Stimulated activated CD8-positive, alpha-beta memory T cell treated with anti-CD3 and anti-CD28 coated beads, Interleukin-4, amount 100 ng/mL, for 24 hours (primary cell): ENCODE measurements at places on chromosomes 1 and 21.

DNA sequence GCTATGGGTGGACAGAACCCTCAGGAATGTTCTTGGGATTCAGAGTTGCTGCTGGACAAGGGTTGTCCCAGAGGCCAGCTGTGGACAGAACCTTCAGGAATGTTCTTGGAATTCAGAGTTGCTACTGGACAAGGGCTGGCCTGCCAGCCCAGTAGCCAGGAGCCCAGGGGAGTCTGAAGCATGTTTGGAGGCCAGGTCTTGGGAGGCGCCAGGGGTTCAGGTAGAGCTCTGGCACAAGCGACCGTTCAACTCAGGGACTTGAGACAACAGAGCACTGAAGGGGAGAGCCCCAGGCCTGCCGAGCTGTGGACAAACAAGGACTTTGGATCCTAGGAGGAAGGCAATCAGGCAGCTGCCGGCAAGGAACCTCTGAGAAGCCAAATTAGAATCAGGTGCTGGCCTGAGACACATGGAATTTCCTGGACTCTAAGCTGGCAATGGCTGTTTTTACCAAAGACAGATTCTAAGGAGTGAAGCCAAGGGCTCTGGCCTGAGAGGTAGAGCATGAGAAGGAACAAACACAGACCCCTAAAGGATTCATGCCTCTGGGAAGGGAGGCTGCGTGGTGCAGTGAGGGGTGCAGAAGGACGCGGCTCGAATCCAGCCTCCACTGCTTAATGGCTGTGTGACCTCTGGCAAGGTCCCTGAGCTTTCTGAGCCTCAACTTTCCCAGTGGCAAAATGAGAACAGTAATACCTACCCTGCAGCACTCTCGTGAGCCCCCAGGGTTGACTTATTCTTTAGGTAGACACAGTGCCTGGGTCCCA is 13.4 kb downstream of the PLA2G5 start:
- DNase-seq = no peak

DNA sequence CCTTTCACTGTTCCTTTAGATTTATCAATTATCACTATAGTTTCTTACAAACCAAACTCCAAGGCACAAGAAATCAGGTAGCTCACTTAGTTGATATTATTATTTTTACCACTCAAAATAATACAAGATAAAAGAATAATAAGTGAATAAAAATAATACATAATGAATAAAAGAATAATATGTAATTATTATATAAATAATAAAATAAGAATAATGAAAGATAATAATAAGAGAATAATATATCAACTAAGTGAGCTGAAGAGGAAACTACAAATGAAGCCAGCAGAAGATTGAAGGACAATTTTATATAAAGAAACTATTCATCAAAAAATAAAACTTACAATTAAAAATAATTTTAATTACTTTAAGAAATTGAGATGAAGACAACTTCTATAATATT is 90.6 kb downstream of the LRRIQ3 start:
- DNase-seq = no peak

DNA sequence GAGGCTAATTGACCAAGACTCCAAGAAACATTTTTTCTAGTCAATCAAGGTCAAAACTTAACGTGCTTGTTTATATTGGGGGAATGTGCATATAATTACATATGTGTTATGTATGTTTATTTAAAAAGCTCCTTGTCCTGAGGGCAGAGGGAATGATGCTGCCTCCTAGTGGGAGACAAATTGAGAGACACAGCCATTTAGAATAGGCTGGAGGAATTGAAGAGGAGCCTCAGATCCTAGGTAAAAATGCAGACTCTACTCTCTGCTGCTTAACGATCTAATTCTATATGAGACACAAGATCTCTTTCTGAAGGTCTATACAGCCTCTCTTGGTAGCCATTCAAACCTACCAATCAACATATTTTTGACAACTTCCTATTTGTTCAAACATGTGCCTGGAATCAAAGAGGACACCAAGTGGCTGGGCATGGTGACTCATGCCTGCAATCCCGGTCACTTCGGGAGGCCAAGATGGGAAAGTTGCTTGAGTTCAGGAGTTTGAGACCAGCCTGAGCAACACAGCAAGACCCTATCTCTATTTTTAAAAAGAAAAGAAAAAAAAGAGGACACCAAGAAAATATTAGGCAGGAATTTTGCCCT is 136.6 kb upstream of the ZNF648 start:
- DNase-seq = no peak

DNA sequence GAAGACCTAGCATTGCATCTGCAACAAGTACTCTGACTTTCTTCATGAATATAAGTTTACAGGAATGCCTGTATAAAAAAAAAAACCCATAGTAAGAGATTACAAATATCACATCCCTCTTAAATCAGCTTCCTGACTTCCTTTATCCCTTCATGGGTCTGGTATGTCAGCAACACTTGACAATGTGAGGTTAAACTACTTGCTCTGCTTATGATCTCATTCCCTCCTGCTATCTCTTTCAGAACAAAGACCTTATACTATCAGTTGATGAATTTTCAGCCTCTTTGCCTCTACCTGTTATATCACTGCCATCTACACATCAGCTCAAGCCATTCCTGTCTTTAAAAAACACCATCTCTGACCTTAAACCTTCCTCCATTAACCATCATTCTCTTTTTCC is 130.9 kb upstream of the SAMSN1 start:
- no peak for DNase-seq

DNA sequence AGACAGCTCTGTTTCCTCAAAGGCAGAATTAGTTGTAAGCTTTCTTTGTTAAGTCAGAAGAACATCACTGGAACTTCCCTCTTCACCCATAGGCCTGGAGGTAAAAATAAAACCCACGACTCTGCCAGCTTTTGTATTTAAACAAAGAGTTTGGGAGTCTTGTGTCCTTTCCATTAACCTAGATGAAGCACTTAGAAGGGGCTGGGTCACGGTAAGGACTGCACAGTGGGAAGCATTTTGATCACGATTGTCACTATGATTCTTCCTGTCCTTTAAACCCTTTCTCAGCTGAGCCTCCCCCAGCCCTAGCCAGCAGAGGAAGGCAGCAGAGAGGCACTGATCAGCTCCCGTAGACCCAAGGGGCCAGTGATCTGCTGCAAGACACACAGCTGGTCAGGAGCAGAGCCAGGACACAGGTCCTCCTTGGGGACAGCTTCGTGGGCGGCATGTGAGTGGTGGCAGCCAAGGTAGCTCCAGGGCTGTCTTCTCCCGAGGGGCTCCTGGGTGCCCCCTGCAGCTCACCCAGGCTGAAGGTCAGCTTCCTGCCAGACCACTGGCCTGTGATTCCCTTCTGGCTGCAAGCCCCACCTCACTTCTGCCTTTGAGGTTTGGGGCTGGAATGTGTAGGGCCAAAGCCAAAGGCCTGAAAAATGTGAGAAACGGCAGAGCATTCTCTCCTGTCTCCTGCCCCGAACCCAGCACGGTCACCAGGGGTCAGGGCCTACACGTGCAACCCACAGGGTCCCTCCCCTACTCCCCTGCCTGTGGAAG is 4.0 kb upstream of the LAPTM5 start:
- no peak for DNase-seq

DNA sequence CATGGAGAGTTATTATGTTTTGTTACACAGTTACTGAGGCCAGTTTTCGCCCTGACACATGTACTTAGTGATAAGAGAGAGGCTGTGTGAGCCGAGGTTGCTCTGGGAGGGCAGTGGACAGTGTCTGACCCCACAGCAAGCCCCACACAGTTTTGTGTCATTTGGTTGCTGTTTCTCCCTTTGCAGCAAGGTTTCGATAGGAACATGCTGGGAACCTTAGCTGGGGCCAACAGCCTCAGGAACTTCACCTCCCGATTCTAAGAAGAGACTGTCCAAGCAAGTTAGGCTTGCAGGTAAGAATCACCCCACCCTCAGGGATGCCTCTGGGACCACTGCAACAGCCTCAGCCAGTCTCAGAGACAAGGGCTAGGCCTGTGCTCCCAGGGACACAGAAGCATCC is 45.3 kb downstream of the PKP1 start:
- no peak for DNase-seq

GRCh38 chr1:7266561-7266960 is 481.3 kb downstream of the CAMTA1 start:
- no peak for DNase-seq

DNA sequence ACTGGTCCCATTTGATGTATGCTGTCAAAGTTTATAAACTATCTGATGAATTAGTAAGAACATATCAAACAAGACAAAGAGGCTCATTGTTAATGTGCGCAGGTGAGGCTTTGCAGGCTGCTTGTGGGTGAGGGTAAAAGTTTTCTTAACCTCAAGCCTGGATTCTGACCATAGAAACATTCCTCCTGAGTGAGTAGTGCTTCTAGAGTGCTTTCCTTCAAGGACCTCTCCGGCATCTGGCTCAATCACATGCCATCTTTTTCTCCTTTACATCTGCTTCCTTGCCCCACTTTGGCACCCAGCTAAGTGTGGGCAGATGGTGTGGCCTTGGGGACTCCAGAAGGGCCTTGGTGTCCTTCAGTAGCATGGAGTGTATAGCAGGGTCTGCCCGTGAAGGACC is 104.0 kb downstream of the ROR1 start:
- no peak for DNase-seq

GRCh38 chr1:204584699-204585372 is 68.6 kb downstream of the MDM4 start:
- no peak for DNase-seq

GRCh38 chr1:234555390-234556024 is 54.5 kb downstream of the IRF2BP2 start:
- no peak for DNase-seq

GRCh38 chr1:41192456-41193178 is 49.5 kb downstream of the SCMH1 start:
- no peak for DNase-seq

DNA sequence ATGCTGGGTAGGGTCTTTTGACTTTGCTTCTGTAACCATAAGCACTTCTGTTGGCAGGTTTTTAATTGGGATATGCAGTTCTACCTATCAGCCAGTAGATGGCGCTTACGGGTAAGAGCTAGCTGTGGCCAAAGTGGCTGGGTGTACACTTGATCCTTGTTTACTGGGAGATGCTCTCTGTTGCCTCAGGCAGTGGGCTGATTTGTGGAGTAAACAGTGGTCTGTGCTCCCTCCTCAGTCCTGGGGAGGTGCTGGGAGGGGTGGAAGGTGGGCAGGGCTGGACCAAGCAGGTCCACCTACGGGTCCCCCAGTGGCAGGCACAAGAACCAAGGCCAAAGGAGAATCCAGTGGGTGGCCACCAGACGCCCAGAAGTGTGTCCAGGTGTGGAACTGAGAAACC is 43.4 kb downstream of the RALGPS2 start:
- no peak for DNase-seq

GRCh38 chr1:214843281-214843680 is 239.3 kb upstream of the KCNK2 start:
- DNase-seq = no peak

GRCh38 chr1:154326546-154327465 is 1.5 kb downstream of the ATP8B2 start:
- DNase-seq = no peak

DNA sequence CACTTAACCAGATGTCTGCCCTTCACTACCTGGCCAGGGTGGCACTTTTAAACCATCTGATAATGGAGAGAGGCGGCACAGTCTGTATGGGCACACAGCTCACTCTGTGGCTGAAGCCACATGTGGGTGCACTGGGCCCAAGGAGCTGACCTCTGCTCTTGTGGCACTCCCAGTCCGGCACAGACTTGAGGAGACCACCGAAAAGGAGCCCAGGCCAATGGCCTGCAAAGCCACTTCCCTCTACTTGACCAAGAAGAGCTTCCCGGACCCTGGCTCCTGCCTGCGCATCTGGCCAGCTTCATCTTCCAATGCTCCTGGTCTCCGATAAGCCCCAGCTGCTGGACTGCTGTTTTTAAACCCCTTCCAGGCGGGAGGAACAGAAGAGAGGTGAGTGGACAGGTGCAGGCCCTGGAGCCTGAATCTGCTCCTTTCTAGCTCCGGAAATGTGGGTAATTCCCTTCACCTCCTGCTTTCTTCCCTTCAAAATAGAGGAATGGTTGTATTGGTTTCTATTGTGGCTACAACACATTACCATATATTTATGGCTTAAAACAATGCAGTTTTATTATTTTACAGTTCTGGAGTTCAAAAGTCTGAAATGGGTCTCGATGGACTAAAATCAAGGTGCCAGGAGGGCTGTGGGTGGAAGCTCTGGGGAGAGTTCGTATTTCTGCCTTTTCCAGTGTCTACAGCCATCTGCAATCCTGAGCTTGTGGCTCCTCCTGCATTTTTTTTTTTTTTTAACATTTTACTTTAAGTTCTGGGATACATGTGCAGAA is 11.6 kb downstream of the GNG4 start:
- DNase-seq = no peak

DNA sequence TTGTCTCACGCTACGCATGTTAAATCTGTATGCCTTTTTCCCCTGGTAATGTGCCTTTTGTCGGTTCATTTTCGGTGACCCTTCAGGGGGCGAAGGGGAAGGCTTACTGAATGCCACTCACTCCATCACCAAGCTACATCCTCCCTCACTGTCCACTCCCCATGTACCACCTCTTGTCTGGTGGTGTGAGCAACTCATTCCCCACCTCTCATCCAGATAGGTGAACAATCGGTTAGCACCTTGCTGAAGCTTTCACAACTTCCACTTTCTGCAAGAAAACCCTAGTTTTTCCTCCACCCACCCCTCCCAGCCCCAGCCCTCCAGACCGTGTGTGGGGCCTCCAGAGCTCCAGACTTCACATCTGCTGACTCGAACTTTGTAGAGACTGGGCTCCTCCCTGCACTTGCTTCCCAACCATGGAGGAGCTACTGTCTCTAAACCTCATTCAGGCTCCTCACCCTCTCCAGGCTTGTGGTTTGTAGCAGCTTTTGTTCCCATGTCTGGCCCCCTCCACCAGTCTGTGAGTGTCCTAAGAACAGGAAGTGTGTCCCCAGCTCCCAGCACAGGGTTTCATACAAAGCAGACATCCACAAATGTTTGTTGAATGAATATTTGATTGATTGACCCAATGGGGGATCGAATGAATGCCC is 48.4 kb upstream of the RUNX3 start:
- DNase-seq = no peak

DNA sequence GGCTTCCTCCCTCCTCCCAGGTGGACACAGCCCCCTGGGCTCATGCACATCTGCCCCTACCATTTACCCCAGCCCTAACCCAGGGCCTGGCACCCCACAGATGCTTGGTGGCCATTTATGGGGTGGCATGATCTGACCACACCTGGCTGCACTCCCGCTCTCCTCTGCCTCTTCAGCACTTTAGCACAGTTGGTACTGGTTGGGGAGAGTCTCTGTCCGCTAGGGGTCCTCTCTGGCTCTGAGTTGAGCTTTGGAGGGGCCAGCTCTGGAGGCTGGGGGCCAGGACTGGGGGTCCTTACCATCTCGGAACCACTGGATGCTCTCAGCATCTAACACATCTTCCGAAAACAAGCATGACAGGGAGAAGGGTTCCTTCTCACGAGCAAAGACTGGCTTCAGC is 17.4 kb downstream of the MYOM3 start:
- no peak for DNase-seq
